Tongue (tissue), 3 donors: ENCODE measurements at places on chromosomes 1 and 21. TPM values are rescaled to one million over a fixed set of nuclear protein-coding genes. Genes with fewer than 3 reads are reported as not detected.

Gene FOXD2
- 1.8 TPM for total RNA-seq

Gene RIPPLY3
- total RNA-seq, result 0.72 TPM

Gene ADAMTS4
- 18.9 TPM for total RNA-seq

Gene AMIGO1
- 9.1 TPM for total RNA-seq

Gene IFT25
- total RNA-seq, result 11.1 TPM

Gene CENPL
- total RNA-seq, result 12.6 TPM

Gene ARHGAP30
- 3.0 TPM for total RNA-seq

Gene GPR37L1
- total RNA-seq, result 0.41 TPM

Gene SNRNP40
- 71.8 TPM for total RNA-seq

Gene MPL
- total RNA-seq, result not detected

Gene BLACAT1
- 0.31 TPM for total RNA-seq

Gene TFAP2E
- not detected for total RNA-seq

Gene FCRL5
- 0.10 TPM for total RNA-seq

Gene REN
- not detected for total RNA-seq

Gene PTPN7
- total RNA-seq, result 1.5 TPM

Gene SLAMF7
- 0.41 TPM for total RNA-seq
